ENCODE measurements at places on chromosomes 3 and 15. TPM values are rescaled to one million over a fixed set of nuclear protein-coding genes. Genes with fewer than 3 reads are reported as not detected.

- H3K27me3 ChIP-seq, result no peaks in the 10 kb centered on the region
- DNase-seq, result peak; percentile 57
- H3K27ac ChIP-seq, result peak overlapping the region; percentile 62
- no peak overlapping the region for H3K4me3 ChIP-seq
- H3K36me3 ChIP-seq, result no peaks in the 10 kb centered on the region
- peaks cover 13% of the 10 kb centered on the region for H3K4me1 ChIP-seq
Observed at GRCh38 chr3:106635271-106635670, 742.0 kb upstream of the CCDC54 start.

Gene FETUB
- not detected for total RNA-seq

Gene RTP1
- total RNA-seq, result not detected

- no peak for DNase-seq
- H3K4me3 ChIP-seq, result no peak overlapping the region
- no peaks in the 10 kb centered on the region for H3K36me3 ChIP-seq
- no peaks in the 10 kb centered on the region for H3K4me1 ChIP-seq
- H3K27ac ChIP-seq, result no peak overlapping the region
Observed at GRCh38 chr3:154955907-154956533, 124.1 kb upstream of the MME start.

Gene THOC7
- 140 TPM for total RNA-seq

GRCh38 chr15:71278989-71279756, 163.9 kb downstream of the THSD4 start:
- H3K36me3 ChIP-seq, result no peaks in the 10 kb centered on the region
- no peak overlapping the region for H3K27ac ChIP-seq
- H3K27me3 ChIP-seq, result no peaks in the 10 kb centered on the region
- no peak for DNase-seq

DNA sequence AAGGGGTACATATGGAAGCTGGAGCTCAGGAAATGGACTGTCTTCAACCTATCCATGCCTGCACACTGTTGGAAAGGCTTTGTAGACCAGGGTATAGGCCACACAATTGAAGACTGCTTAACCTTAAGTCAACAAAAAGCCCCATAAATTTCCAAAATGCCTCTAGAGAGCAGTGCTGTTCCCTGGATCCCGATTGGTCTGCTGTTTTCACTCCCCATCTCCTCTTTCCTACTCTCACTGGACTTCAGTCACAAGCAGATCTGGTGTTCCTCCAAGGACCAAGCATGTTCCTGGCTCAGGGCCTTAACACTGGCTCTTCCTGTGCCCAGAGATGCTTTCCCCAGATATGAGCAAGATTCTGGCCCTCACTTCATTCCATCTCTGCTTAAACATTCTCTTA, 22.8 kb upstream of the LRRC34 start:
- H3K4me3 ChIP-seq, result no peak overlapping the region
- no peaks in the 10 kb centered on the region for H3K36me3 ChIP-seq
- H3K4me1 ChIP-seq, result no peaks in the 10 kb centered on the region
- no peaks in the 10 kb centered on the region for H3K27me3 ChIP-seq
- no peak overlapping the region for H3K27ac ChIP-seq

All from SJSA1 (cell line).